ENCODE measurements at places on chromosomes 13 and 19.
A peak's percentile ranks its signal among the peaks of the same experiment; 100 is the strongest.

DNA sequence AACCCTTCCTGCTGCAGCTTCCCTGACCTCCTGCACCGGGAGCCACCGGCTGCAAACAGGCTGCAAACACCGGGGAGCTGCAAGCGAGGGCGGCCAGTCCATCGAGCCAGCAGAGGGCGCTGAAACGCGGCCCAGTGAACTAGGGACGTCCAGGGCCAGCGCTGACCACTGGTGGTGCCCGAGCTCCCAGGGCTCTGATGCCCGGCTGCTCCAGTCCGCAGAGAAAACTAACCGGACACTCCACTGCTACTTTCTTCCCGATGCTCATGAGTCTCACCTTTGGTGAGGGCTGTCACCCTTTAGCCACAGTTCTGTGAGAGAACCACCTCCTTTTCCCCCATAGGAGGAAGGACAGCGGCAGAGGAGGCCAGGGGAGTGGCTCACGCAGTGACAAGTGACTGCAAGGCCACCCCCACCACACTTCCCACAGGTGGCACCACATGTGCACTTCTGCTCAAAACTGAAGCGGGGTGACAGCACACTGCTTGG, 82.8 kb upstream of the MTIF3 start:
- peak; percentile 6 for DNase-seq

DNA sequence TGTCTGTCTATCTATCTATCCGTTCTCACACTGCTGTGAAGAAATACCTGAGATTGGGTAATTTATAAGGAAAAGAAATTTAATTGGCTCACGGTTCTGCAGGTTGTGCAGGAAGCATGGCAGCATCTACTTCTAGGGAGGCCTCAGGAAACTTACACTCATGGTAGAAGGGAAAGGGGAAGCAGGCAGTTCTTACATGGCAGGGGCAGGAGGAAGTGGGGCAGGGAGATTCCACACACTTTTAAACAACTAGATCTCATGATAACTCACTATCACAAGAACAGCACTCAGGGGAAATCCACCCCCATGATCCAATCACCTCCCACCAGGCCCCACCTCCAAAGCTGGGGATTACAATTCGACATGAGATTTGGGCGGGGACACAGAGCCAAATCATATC, 105.3 kb downstream of the SLC10A2 start:
- DNase-seq, result no peak

DNA sequence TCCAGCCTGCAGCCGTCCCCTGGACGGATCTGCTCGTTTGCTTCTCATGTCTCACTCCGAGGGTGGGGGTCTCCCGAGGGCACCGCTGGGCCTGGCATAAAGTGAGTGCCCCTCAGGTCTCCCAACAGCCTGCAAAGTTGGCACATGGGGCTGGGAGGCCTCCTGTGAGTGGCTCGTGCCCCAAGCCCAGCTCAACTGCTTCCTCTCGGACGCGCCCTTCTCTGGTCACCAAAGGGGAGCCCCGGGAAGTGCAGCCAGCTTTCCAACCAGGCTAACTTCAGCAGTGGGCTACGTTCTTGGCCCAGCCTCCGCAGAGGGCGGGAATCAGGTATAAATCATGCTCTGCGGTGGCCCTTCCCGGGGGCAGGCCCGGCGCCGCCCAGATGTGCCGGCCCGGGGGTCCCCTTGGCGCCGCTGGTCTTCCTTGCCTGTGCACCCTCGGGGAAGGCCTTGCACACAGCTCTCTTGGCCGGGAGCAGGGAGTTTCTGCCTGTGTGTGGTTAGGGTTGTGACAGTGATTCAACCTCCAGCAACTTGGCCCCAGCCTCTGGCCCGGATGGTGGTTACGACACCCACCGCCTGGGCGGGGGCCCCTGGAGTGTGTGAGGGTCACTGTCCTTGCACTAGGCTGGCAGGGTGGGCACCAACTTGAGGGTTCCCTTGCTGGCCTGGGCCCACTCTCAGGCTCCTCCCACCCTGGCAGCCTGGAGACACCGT, 20.7 kb downstream of the CEBPG start:
- DNase-seq, result no peak

DNA sequence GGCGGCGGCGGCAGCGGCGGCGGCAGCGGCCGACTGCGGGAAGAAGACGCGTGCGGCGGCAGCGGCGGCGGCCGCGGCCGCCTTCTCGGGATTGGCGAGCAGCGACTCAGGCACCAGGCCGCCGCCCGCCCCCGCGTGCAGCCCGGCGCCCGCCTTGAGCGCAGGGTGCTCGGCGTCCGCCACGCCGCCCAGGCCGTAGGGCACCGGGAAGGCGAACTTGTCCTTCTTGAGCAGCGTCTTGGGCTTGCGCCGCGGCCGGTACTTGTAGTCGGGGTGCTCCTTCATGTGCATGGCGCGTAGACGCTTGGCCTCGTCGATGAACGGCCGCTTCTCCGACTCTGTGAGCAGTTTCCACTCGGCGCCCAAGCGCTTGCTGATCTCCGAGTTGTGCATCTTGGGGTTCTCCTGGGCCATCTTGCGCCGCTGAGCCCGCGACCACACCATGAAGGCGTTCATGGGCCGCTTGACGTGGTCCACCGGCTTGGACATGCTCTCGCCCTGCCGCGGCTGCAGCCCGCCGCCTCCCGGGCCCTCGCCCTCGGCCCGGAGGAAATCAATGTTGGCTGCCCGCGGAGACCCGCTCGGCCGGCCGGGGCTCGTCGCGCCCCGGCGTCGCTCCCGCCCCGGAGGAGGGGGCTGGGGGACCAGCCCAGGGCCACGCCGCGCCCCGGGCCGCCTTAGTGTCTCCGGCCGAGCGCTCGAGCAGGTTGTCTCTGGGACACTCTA, 621 bp downstream of the SOX21 start:
- DNase-seq, result no peak

DNA sequence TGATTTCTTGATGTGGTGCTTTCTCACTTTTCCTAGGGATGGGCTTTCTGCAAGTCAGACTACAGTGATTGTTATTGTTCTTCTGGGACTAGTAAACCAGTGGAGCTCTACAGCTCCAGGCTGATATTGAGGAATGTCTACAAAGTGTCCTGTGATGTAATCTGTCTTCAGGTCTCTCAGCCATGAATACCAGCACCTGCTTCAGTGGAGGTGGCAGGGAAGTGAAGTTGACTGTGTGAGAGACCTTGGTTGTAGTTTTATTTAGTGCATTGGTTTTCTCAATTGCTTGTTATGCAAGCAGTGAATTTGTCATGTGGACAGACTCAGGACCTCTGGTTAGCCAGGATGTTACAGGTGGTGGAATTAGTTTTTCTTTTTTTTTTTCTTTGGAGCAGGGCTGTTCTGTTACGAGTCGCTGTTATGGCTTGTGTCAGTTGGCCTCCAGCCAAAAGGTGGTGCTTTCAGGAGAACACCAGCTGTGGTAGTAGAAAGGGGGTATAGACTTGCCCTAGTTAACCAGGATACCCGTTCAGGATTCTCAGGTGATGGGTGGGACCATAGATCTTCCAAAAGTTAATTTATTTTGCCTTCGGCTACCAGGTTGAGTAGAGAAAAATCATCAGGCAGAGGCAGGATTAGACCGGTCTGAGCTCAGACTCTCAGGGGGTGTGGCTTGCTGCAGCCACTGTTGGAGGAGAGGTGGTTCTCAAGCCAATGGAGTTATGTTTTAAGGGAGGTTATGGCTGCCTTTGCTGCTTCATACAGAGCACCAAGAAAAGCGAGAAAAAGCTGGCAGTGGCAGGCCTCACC, 11.9 kb upstream of the ZNF675 start:
- no peak for DNase-seq

DNA sequence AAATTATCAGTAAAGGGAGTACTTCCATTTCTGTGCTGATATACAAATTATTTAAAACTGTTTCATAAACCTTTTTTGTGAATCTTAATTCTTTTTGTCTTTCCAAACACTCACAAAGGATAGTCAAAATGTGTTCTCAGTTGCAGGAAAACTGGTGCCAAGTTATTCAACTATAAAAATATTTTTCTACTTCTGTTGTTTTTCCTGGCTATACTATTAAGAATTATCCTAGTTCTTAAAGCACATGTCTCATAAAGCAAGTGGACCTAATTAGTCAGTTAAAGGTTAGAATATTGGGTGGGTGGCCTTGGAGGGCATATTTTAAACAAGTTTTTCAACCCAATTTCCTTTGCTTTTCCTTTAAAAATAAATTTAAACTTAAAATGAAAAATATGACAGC, 1460.3 kb upstream of the SLC10A2 start:
- no peak for DNase-seq

GRCh38 chr13:107937848-107938247, 277.5 kb downstream of the LIG4 start:
- DNase-seq, result no peak

GRCh38 chr13:51475727-51476501, 23.1 kb upstream of the INTS6 start:
- DNase-seq, result no peak

GRCh38 chr13:29786698-29787097, 63.7 kb downstream of the UBL3 start:
- no peak for DNase-seq

DNA sequence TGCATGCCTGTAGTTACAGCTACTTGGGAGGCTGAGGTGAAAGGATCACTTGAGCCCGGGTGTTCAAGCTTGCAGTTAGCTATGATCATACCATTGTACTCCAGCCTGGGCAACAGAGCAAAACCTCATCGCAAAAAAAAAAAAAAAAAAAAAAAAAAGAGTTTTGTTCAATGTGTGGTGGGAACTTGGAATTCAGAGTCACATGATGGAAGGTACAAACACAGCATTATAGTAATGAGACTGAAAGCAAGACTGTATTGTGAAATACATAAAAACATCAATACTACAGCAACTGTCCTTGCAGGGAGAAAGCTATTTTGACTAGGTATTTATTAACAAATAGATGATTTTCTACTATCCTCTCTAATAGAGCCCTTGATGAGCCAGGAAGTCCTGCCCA, 393.2 kb downstream of the DLEU7 start:
- no peak for DNase-seq

DNA sequence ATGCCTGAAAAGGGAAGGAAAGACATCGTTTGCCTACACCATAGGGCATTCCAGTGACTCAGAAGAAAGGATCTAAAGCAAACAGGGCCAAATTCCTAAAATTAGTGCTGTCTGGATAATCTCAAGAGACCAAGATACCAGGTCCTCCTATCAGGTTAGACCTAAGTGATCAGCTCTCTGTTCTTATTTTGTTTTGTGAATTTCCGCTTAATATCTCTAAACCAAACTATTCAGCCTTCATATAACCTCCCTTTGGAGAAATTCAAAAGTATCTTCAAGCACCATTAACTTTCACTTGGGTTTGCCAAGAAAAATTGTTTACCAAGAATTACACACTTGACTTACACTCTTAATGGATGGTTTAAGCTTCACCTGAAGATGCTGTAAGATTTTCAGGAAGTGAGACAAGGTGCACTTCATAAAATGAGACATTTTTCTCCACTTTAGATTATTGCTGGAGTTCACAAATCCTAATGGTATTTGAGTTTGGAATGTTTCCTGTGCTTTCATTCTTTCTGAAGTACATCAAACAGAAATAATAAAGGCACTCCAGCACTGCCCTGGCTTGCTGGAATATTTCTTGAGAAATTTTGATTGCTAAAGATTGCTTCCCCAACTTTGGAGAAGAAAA, 376.1 kb downstream of the LMO7 start:
- DNase-seq, result no peak

DNA sequence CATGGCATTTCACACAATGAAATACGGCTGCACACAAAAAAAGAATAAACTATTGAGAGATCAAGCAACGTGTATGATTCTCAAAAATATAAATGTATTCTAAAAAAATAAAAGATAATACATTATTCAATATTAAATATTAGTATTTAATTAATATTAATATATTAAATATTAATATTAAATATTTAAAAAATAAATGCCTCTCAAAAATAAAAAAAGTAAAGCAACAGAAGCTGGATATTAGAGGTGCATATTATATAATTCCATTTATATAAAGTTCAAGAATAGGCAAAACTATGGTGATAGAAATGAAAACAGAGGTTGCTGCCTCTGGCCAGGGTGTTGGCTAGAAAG, 57.1 kb downstream of the GADD45B start:
- DNase-seq, result no peak
